NCI-H2227 treated with DMSO at 0.1 percent for 48 hours (cell line): ENCODE measurements at places on chromosomes 1 and 21.

GRCh38 chr1:21510113-21510493 is 880 bp downstream of the ALPL start:
- no peak for DNase-seq

DNA sequence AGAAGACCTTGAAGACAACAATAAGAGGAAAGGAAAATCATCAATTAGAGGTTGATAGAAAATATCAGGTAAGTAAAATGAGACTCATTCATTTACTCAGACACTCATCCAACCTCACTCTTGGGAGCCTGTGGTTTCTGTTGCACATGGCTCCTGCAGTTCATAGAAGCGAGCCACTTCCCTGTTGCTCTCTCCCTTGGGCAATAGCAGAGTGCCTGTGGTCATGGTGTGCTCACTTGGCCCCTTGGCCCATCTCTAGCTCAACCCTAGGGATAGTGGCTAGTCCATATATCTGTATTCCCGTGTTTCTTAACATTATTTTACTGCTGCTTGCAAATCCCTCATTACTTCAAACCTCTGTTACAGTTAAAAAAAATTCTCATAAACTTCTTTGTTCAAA is 368.6 kb downstream of the PTPRC start:
- no peak for DNase-seq

DNA sequence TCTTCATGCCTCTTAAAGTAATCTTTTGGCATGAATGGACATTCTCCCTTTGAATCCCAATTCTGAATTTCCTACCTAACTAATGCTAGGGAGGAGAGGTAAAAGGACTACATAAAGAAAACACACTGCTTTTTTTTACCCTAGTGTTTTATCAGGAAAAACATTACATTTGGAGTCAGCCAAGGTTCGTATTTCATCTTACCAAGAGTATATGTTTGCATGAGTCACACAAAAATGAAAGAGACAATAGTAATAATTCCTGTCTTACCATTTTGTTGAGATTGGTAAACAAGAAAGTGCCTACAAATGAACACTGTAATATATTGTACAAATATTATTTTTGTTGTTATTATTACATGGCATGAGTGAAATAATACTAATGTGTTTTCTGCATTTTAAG is 112.9 kb upstream of the WARS2 start:
- no peak for DNase-seq

DNA sequence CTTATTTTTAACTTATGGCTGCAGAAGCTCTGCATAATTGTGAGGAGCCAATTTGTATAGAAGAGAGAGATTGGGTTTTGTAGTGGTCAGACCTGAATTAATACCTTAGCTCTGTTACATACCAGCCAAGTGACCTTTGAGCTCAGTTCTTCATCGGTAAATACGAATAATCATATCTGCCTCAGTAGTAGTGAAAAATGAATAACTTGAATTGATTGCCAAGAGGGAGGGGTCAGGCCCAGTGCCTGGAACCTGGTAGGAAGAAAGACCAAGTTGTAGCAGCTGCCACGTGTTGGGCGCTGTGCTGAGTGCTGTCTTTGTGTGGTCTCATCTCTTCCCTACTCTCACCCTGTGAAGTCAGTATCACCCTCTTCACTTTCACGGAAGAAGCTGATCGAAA is 247.5 kb downstream of the PBX1 start:
- DNase-seq: no peak

- no peak for DNase-seq
Observed at GRCh38 chr1:184297244-184297750, 89.5 kb upstream of the C1orf21 start.

DNA sequence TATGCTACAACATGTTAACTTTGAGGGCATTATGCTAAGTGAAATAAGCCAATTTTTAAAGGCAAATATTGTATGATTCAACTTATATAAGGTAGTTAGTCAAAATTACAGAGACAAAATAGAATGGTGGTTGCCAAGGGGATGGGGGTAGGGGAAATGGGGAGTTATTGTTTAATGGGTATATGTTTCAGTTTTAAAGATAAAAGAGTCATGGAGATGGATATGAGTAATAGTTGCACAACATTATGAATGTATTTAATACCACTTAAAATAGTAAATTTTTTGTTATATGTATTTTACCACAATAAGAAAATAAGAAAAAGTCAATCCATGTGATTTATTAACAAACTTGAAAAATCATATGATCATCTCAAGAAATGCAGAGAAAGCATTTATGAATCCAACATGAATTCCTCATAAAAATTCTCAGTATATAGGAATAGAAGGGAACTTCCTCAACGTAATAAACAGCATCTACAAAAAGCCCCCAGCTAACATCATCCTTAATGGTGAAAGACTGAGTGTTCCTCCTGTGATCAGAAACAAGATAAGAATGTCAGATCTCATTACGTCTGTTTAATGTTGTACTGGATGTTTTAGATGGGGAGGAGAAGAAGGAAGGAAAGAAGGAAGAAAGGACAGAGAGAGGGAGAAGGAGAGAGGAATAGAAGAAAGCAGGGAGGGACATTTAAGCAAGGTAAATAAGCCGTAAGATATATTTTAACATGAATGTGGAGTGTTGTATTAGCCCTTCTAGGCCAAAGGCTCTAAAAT is 6.7 kb upstream of the TSEN15 start:
- no peak for DNase-seq

- no peak for DNase-seq
Observed at GRCh38 chr21:39209334-39209688, 26.1 kb upstream of the PSMG1 start.

- DNase-seq: no peak
Observed at GRCh38 chr1:24696041-24696755, 49.0 kb upstream of the CLIC4 start.

DNA sequence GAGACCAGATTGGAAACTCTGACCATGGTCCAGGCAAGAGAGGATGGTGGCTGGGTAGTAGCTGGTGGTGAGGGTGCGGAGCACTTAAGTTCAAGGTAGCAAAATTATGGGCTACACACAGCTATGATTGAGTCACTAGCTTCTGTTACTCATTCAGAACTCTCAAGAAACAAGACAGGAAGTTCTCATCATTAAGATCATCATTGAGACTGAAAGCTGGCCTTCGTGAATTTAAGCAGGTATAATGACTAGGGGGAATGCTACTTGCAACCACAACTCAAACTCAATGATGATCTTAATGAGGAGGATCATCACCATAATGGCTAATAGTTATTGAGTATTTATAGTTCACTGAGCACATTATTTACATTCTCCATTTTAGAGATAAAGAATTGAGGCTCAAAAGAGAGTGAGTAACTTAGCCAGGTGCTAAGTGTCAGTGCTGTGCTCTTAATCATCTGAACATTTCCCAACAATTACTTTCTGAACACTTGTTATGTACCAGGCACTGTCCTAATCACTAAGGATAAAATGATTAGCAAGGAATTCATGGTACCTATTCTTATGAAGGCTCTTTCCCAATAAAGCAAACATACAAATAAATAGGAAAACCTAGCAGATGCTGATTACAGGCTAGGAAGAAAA is 286.3 kb upstream of the C1orf105 start:
- no peak for DNase-seq

- DNase-seq: no peak
Observed at GRCh38 chr1:10515301-10515975, 40.7 kb downstream of the PEX14 start.

DNA sequence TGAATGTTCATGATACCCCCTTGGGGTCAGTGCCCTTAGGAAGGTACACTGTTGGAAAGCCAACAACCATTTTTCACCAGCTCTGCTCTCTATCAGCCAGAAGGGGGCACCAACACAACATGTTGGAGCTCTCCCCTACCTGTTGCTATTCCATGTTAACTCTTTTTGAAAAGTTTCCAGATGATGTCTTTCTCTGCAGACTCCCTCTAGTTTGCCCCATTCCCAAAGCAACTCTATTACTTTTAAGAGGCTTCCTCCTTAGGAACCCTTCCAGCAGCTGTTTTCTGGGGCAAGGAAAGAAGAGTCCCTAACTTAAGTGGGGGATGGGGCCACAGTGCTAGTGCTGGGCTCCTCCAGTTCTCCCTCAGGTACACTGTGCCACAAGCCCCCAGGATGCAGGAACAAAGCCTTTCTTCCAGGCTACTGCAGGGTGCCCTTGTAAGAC is 22.9 kb upstream of the NDC1 start:
- peak; percentile 60 for DNase-seq

GRCh38 chr1:55600242-55600641 is 385.1 kb upstream of the USP24 start:
- DNase-seq: no peak

GRCh38 chr1:72281637-72282270 is 585 bp downstream of the NEGR1 start:
- peak; percentile 33 for DNase-seq

- DNase-seq: no peak
Observed at GRCh38 chr1:164635059-164635802, 76.2 kb downstream of the PBX1 start.

GRCh38 chr1:206082831-206083695 is 30.1 kb downstream of the RHEX start:
- peak; percentile 34 for DNase-seq

GRCh38 chr1:15046487-15047165 is 106.9 kb upstream of the TMEM51 start:
- DNase-seq: peak; percentile 52

- DNase-seq: no peak
Observed at GRCh38 chr1:74012583-74012982, 185.4 kb downstream of the LRRIQ3 start.

DNA sequence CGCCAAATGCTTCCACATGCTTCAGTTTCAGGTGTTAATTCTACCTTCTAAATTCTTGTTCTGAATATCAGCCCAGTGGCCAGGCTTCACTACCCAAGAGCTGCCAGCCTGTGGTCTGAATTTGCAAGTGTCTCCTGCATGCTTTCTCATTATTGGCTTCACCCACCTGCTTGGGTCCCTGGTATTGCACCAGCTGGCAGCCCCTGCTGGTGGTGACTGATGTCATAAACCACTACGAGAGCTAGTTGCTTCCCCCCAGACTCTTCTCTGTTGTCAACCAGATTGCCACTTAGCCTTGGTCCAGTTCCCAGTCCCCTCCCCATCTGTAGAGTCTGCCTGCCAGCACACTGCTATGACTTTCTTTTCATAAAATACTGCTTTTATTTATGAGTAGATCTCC is 197.7 kb upstream of the DUSP10 start:
- DNase-seq: no peak

GRCh38 chr1:192530254-192530653 is 45.3 kb upstream of the RGS1 start:
- no peak for DNase-seq

DNA sequence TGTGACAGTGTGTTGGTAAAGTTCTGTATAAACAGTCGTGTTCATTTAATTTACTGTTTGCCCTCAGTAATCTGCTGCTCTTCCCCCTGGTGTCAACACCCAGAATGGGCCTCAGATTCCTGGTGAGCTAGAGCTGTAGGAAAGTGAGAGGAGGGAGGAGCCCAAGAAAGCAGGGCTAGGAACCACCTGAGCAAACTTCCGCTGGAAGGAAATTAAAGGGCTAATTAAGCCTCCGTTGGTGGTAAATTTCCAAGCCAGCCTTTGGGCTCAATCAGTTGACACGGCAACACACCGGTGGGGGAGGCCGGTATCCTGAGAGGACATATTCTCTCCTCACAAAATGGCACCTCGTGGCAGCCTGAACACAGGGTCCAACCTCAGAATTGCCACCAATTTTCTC is 32.9 kb downstream of the RAB3B start:
- peak; percentile 33 for DNase-seq

DNA sequence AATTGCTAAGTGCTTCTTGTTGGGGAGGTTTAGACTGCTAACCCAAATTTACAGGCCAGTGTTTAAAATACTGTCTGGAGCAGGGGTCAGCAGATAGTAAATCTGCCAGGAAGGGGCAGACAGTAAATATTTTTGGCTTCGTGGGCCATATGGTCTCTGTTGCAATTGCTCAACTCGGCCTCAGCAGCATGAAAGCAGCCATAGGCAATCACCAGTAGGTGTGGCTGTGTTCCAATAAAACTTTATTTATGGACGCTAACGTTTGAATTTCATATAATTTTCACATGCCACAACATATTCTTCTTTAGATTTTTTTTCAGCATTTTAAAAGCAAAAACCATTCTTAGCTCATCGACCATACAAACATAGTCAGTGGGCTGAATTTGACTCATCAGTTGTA is 172.7 kb downstream of the BRINP2 start:
- no peak for DNase-seq

- no peak for DNase-seq
Observed at GRCh38 chr1:31389616-31390015, 16.7 kb upstream of the FABP3 start.

DNA sequence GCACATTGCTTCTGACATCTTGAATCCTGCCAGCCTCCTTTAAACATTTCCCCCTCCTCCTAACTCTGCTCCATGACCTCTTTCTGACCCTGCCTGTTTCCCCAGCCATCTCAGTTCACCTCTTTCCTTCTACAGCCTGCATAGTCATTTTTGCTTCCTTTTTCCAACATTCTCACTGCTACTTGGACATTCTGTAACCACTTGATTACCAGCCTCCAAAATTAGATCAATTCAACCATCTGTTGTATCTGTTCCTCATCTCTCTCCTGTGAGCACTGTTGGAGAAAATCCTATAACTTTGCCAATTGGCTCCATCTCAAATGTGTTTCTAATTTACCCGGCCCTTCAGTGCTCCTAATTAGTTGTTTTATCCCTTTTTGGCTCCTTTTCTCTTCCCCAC is 27.5 kb upstream of the GPR88 start:
- no peak for DNase-seq

GRCh38 chr1:155729031-155729898 is 40.4 kb downstream of the DAP3 start:
- DNase-seq: peak; percentile 72

DNA sequence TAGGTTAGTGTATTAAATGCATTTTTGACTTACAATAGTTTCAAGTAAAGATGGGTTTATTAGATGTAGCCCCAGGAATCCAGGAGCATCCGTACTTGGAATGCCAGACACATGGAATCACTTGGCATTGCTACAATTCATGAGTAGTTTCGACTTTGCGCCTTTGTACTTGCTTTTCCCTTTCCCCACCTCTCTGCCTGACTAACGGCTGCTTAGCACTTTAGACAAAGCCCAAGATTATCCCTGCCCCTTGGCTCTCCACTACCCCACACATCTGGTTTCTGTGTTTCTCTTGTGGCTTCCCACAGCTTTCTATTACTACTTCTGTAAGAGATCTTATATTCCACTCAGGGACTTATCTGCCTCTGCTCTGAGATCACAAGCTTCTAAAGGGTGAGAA is 397.7 kb upstream of the POU3F1 start:
- DNase-seq: no peak

GRCh38 chr21:31658053-31658452 is 1.4 kb upstream of the SOD1 start:
- no peak for DNase-seq
